Stimulated activated CD4-positive, alpha-beta T cell treated with anti-CD3 and anti-CD28 coated beads, Interleukin-1b, Interleukin-23, amount 100 ng/mL, for 4 hours (primary cell): ENCODE measurements at places on chromosomes 3 and 15.

GRCh38 chr3:81650187-81650586, 111.3 kb downstream of the GBE1 start:
- no peak for DNase-seq

DNA sequence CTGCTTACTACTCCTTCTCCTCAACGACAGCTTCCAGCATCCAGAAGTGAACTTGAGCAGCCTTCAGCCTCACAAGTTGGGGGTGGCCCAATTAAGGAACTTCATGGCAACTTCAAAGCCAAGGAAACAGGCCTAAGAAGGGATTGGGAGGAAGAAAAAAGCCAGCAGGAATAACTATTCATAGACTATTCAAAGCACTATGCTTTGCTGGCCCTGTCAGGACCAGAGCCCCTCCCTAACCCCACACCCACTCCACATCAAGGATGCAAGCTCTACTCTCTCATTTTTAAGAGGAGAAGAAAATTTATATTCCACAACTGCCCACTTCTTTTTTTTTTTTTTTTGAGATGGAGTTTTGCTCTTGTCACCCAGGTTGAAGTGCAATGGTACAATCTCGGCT, 10.0 kb upstream of the PRKAR2A start:
- no peak for DNase-seq

DNA sequence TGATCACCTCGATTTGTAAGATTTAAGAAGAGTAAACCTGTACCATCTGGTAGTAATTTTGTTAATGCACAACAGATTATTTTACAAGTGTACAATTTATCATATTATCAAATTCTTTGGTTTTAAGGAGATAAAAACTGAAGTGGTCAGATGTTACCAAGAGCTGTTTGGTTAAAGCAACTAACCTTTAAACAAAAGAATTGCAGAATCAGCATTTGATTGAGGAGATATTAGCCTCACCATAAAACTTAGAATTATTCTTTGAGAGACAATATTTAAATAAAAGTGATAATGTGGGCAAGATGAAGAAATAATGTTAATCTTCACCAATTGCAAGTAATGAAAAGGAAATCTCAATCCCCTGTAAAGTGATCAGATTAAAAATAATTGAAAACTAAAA, 1034.9 kb downstream of the ROBO1 start:
- DNase-seq, result no peak

- DNase-seq, result no peak
Measured at GRCh38 chr3:68973639-68974038, 39.8 kb downstream of the EOGT start.

DNA sequence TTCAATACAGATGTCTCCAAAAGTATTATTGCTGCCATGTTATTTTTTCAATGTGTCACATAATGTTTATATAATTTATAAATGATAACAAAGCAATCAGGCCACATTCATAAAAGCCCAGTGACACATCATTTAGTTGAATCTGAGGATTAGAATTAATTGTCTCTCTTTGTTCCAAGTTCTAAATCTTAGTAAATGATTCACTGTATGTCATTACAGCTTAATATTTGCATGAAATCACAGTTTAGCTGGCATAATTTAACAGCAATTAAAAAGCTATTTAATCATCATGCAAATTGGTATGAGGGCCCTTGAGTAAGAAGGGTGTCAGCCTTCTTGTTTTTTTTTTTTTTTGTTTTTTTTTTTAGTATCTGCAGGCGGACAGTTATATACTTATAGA, 427.0 kb downstream of the EPHA6 start:
- DNase-seq, result no peak

GRCh38 chr15:67906382-67906781, 66.5 kb upstream of the RNU6-1 start:
- DNase-seq, result no peak
